ENCODE measurements at places on chromosomes 5 and 9.

GRCh38 chr9:76817489-76817888, 53.3 kb downstream of the PCA3 start:
- no peak for DNase-seq

DNA sequence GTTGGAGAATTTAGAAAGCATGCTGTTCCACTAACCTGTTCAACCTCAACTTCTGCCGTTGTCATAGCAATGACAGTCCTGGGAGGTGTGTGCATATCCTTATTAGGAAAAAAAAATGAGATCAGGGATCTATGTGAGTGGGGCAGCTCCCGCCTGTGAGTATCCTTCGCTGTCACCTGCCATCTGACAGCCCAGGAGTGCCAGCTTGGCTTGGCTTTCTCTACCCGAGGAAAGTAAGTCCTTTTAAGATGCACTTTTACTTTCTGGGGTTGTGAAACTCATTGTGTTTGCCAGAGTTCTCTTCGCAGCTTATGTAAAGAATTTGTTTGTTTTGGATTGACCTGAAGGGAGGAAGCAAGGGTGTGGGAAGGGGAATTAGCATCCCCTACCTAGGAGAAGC, 21.8 kb downstream of the PCDHAC2 start:
- DNase-seq = no peak

DNA sequence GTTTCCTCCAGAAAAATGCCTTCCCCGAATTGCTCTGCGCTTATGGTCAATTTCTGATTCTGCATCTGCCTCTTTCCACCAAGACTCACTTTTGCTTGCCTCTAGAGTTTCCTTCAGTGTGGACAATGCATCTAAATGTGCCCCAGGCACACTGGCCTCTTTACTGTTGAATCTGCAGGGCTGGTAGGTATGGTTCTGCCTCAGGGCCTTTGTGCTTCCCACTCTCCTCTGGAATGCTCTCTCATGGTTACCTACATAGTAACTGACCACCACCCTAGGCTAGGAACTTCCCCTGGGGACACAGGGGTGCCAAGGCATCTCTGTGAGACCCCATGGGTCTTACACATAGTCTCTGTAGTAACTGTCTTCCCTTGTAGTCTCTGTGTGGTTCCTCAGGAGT, 1258.6 kb downstream of the CDH12 start:
- no peak for DNase-seq

DNA sequence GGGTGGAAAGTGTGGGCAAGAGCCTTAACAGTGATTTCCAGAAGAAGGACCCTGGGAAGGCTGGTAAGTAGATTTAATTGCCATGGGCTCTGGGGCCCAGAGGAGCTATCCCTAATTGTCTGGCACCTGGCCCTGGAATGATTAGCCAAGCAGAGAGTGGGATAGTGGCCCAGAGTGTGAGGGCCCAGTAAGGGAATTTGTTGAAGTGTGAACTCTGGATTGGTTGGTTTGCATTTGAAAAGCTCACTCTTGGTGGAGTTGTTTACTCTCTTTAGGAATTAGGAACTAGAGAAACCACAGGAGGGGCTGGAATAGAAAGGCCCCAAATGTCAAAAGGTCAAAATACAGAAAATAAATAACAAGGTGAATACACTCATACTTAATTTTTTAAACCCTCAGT, 207.1 kb downstream of the GABRG2 start:
- DNase-seq = no peak

- no peak for DNase-seq
Measured at GRCh38 chr9:135230386-135230765, 142.9 kb downstream of the OLFM1 start.

DNA sequence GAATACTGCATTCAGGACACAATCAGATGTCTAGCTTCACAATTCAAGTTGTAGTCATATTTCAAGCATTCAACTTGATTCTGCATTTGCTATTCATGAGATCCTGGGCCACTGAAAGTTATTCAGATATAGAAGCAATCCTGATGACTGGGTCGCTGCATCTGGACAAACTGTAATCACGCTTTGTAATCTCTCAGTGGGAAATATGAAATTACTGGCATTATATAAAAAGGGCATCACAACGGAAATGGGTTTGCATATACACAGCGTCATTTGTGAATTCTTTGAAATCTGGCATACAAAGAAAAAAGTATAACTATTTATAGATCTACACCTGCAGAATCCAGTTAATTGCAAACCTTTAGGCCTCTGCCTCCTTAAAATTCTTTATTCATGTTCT, 102.2 kb downstream of the PARP8 start:
- no peak for DNase-seq

- no peak for DNase-seq
Measured at GRCh38 chr9:138024131-138024530, 146.5 kb downstream of the CACNA1B start.

DNA sequence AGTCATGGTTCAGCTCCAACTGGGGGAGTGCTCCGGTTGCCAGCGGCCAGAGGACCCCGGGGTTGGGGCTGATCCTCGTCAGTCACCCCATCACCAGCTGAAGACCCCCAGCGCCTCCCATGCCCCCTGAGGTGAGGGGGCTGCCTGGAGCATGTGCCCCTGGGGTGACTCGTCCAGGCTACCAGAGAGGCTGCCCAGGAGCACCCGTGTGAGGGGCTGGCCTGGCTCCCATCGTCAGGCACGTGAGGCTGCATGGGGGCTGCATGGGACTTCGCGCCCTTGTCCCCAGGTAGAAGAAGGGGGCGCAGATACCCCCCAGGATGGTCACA, 46.4 kb upstream of the EGFL7 start:
- DNase-seq = no peak

DNA sequence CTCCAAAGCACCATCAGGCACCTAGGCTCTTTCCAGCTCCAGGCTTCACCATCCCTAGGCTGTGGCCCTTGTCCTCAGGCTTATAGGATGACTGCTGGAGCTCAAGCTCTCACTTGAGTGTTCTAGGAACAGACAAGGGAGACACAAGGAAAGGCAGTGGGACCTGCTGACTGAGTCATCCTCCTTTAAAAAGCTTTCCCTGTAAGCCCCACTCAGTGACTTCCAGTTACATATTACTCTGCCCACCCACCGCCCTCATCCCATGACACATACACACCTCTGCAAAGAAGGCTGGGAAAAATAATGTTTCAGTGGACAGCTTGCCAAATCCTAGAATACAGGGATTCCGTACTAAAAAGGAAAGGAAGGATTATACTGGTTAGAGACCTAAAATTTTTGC, 154.2 kb upstream of the ZNF366 start:
- DNase-seq = no peak

- no peak for DNase-seq
Measured at GRCh38 chr5:116374434-116374852, 200.2 kb downstream of the SEMA6A start.

DNA sequence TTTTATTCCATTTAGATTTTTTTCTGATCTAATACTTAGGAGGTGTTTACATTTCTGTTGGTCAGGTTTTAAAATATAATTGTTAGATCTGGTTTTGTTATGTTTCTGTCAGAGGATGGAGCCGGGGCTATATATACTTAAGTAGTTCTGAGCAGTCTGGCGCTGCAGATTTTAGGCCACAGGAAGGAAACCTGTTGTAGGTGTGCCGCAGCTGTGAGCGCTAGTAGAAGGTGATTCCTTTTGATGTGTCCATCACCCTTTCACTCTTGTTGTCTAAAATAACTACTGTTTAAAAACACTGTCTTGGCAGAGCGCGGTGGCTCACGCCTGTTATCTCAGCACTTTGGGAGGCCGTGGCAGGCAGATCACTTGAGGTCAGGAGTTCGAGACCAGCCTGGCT, 17.0 kb downstream of the ZBTB34 start:
- no peak for DNase-seq

GRCh38 chr9:4927701-4928100, 57.4 kb upstream of the JAK2 start:
- no peak for DNase-seq

DNA sequence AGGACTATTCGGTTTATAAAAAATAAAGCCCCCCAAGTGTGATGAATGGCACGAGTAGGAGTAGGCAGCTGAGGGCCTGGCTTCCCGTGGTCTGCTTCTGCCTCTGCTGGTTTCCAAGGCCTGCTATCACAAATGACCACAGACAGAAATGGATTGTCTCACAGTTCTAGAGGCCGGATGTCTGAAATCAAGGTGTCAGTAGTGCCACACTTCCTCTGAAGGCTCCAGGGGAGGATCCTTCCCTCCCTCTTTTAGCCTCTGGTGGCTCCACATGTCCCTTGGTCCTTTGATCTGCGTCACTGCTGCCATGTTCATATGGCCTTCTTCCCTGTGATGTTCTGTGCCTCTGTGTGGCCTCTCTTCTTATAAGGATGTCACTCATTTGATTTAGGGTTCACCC, 15.1 kb downstream of the PRKACG start:
- DNase-seq = no peak

- DNase-seq = no peak
Measured at GRCh38 chr9:124551472-124552272, 44.5 kb upstream of the NR5A1 start.

GRCh38 chr5:98750693-98751092, 22.8 kb upstream of the RGMB start:
- no peak for DNase-seq

DNA sequence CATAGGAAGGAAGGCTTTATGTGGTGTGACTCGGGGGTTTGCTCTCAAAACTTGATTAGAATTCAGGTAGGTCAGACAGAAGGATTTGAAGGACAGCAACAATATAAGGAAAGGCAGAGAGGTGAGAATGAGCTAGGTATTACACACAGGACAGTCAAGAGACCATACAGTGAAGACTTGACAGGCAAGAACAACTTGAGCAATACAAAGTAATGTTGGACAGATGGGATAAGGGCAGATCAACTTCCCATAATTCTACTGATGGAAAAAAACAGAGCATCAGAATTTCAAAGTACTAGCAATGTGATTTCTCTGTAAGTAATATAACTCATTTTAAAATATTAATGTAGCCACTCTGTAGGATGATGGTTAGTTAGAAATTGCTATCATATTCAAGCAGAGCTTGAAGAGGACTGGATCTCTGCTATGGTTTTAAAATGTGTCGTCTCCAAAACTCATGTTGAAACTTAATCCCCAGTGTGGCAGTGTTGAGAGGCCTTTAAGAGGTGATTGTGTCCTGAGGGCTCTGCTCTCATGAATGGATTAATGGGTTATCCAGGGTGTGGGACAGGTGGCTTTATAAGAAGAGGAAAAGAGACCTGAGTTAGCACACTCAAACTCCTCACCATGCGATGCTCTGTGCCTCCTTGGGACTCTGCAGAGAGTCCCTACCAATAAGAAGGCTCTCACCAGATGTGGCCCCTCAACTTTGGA, 22.4 kb upstream of the HOMER1 start:
- no peak for DNase-seq

- DNase-seq = no peak
Measured at GRCh38 chr5:94192658-94193391, 425.6 kb downstream of the KIAA0825 start.

DNA sequence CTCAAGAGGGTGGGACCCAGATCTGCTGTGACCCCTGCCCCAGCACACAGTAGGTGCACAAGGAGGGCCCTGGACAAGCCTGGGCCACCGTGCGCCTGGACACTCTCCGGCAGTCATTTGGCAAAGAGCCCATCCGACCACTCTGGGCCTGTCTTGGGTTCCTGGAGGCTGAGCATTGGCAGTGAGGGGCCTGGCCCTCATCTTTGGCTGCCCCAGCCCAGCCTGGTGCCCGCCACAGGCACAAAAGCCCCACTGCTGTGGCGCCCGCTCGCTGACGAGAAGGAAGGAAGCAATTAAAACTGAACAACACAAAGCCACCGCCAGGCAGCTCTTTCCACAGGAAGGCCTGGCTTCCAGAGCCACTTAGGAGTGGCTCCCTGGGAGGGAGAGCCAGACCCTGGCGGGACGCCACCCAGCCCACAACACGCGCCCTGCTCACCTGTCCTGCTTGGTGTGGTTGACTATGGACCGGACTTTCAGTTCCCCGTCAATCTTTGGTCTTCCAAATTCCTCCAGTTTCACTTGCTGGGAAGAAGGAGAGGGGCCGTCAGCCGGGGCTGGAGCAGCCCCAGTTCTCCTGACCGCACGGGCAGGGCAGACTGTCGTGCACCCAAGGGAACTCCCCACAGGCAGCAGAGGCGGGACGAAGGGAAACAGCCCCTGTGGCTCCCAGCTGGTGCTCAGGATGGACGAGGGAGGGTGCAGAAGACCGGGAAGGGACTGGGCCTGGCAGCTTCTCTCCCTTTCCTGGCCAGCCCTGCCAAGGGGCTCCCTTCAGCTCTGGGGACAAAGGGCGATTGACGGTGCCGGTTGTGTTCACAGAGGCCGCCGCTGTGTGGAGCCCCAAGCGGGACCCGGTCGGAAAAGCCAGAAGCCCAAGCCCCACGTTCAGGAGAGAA, 50.9 kb upstream of the SARDH start:
- no peak for DNase-seq

Data from cortex of kidney (tissue), 1 donor.